ENCODE measurements at places on chromosomes 16 and 17.

DNA sequence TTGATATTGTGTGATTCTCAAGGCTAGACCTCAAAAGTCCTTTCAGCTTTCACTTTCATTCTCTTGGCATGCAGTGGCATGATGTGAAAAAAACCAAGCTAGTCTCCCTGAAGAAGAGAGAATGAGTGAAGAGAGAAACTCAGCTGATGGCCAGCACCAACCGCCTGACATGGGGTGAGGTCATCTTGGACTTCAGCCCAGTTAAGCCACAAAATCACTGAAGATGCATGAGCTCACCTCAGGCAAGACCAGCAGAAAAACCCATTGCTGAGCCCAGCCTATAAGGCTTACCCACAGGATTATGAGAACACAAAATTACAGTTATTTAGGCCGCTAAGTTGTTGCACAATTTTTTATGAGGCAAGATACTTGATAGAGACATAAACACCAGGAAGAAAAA is 496.5 kb downstream of the TOX3 start:
- no peak for DNase-seq

GRCh38 chr16:381789-382717 is at the start of gene PGAP6:
Gene PGAP6, minus strand, starts transcription at chr16:381978. Its CDS starts 157 bp downstream, at chr16:381821.
- DNase-seq: no peak

GRCh38 chr17:51091635-51092034 is 29.0 kb downstream of the SPAG9 start:
- DNase-seq: no peak

DNA sequence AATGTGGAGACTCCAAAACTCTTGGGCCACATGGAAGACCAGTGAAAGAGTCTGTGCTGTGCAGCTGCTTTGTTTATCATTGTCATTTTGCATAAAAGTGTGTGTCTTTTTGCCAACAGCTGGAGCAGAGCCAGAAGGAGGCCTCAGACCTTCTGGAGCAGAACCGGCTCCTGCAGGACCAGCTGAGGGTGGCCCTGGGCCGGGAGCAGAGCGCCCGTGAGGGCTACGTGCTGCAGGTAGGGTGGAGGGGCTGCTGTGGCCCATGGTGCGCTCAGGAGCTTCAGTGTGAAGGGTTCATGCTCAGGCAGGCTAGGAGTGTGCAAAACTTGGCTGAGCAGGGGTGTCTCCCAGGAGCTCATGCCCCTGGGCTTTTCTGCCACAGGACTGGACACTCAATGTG is 45.0 kb downstream of the PLD6 start:
- no peak for DNase-seq
